ENCODE measurements at places on chromosomes 16 and 17.
A peak's percentile ranks its signal among the peaks of the same experiment; 100 is the strongest.

- peak; percentile 92 for DNase-seq
Observed at GRCh38 chr17:73092523-73093135, at the start of gene SLC39A11. Gene SLC39A11 (minus strand): TSS chr17:73092688. CDS start chr17:73088764, 3,924 bp downstream.

- no peak for DNase-seq
Observed at GRCh38 chr17:29615492-29616299, 7.0 kb downstream of the CORO6 start.

DNA sequence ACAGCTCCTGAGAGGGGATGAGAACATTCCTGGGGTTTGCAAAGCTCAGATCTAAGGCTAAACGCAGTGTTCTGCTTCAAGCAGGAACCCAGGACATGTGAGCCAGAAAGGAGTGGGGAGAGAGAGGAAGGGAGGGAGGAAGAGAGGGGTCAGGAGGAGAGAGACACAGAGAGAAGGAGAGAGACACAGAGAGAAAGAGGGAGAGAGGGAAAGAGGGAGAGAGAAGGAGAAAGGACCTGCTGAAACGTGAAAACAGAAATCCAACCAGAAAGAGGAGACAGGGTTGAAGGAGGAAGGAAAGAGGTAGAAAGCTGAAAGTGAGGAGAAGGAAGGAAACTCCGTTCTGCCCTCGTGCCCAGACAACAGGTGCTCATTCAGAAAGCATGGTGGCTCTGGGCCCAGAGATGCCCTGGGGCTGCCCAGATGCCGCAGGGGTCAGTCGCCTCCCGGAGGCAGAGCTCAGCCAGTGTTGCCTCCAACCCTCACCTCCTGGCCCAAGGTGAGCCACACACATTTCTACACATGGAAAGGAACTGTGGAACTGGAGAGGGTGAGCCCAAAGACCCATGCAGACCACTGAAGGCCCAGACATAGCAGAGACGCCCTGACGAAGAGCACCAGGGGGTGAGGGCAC lies 49.0 kb upstream of the ENPP7 start:
- DNase-seq: no peak

GRCh38 chr16:48526058-48526957 lies 83.7 kb downstream of the N4BP1 start:
- no peak for DNase-seq

All from vagina (tissue), 2 donors.